ENCODE measurements at places on chromosomes 1 and 21.

GRCh38 chr1:234868296-234869147, 258.5 kb upstream of the IRF2BP2 start:
- DNase-seq: no peak

- DNase-seq: no peak
Measured at GRCh38 chr1:14369526-14370213, 228.8 kb upstream of the KAZN start.

DNA sequence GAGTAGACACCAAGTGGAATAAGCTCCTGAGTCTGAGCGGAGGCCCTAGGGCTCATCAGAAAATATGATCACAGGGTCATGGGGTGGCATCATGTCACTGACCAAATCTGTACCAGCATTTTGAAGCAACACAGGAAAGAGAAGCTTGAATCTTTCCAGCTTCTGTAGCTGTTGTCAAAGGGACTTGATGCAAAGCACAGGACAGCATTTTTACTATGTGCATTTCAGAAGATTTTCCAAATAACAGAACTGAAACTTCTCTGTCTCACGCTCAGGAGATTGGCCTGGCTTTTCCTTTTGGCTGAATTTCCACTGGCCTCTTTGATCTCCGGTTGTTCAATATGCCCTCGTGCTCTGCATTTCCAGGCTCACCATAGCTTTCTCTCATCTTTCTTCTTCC, 127.2 kb upstream of the ATP1B1 start:
- no peak for DNase-seq

- no peak for DNase-seq
Measured at GRCh38 chr1:156262461-156263287, 14.8 kb upstream of the PAQR6 start.

- no peak for DNase-seq
Measured at GRCh38 chr1:2638466-2639115, 5.8 kb upstream of the MMEL1 start.

- DNase-seq: no peak
Measured at GRCh38 chr1:241825581-241825980, 22.4 kb upstream of the EXO1 start.

- no peak for DNase-seq
Measured at GRCh38 chr1:157288996-157289395, 150.8 kb upstream of the ETV3 start.

DNA sequence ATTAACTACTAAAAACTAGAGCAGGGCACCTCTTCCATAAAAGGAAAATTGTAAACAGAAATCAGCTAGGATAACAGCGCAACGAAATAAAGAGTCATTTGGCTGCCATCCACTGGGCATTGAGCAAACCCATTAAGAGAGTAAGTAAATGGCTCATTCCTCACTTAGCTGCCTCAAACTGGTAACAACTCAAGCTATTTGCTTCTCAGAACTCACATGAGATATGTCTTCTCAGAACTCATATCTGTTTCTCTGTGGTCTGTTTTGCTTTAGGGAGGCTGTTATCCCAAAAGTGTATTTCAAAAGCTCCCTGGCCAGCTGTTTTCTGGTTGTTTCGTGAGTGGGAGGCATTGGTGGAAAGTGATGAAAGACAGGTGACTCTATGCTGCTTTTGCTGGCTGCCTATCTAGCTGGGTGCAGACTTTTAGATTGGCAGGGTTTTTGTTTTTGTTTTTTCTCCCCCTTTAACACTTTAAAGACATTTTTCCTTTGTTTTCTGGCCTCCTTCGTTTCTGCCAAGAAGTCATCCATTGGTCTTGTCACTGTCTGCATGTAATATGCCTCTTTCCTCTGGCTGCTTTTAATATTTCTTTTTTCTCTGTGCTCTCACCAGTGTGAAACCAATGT, 269.2 kb upstream of the RGS18 start:
- no peak for DNase-seq

Data from Right ventricle myocardium superior (tissue), 1 donor.